CD4-positive, alpha-beta T cell treated with Interleukin-17A for 4 hours (primary cell): ENCODE measurements at places on chromosomes 11 and 22.

DNA sequence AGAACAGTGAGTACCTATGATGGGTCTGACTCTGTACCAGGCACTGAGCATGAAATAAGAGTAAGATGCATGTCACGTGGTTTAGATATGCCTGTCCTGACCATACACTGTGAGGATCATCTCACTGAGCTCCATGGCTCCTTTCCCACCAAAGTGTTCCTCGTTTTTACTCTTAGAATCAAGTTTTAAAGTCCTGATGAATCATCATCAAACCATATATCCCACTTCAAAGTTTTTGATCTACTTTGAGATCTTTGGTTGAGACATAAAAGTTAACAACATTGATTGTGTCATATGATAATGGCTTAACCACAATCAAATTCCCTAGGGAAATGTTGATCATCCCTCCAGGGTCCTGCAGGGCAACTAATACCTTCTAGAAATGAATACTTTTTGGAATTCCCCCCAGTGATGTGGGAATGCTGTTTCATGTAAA is 12.8 kb downstream of the ETS1 start:
- no peak for DNase-seq

DNA sequence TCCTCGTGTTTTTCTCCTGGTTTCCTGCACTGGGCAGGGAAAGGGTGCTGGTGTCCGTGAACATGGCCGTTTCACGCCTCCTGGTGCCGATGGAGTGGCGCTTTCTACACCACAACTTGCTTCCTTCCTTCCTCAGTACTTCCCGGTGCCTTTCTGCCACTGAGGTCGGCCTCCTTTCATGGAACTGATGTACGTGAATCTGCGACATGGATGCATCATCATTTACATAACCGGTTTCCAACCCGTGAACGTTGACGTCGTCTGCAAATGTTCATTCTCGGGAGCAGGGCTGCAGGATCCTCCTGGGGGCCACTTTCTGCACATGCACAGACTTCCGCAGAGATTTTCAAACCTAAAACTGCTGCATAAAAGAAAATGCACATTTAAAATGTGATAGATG is 474.4 kb downstream of the BRD1 start:
- no peak for DNase-seq

- DNase-seq = no peak
Observed at GRCh38 chr11:71341173-71341572, 88.8 kb upstream of the SHANK2 start.

- DNase-seq = no peak
Observed at GRCh38 chr11:131389582-131389981, 19.2 kb downstream of the NTM start.

- no peak for DNase-seq
Observed at GRCh38 chr11:91913407-91913806, 311.2 kb upstream of the FAT3 start.

- DNase-seq = no peak
Observed at GRCh38 chr11:86695373-86695772, 23.0 kb upstream of the ME3 start.

DNA sequence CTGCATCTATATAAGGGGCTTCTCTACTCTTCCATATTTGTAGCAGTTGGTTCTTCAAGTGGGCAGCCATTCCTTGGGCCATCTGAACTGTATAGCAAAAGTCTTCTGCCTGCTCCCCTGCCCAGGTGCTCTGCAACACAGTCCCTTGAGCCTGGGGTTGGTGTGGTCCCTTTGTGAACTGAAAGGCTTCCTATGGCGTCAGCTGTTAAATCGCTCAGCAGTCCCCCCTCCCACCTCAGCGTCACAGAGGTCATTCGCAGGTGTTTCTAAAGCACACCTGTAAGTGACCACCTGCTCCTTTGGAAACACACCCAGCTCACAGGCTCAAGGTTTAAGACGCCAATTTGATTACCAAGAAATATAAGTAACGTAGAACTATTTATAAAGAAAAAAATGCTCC is 37.0 kb downstream of the CYB5R2 start:
- no peak for DNase-seq

DNA sequence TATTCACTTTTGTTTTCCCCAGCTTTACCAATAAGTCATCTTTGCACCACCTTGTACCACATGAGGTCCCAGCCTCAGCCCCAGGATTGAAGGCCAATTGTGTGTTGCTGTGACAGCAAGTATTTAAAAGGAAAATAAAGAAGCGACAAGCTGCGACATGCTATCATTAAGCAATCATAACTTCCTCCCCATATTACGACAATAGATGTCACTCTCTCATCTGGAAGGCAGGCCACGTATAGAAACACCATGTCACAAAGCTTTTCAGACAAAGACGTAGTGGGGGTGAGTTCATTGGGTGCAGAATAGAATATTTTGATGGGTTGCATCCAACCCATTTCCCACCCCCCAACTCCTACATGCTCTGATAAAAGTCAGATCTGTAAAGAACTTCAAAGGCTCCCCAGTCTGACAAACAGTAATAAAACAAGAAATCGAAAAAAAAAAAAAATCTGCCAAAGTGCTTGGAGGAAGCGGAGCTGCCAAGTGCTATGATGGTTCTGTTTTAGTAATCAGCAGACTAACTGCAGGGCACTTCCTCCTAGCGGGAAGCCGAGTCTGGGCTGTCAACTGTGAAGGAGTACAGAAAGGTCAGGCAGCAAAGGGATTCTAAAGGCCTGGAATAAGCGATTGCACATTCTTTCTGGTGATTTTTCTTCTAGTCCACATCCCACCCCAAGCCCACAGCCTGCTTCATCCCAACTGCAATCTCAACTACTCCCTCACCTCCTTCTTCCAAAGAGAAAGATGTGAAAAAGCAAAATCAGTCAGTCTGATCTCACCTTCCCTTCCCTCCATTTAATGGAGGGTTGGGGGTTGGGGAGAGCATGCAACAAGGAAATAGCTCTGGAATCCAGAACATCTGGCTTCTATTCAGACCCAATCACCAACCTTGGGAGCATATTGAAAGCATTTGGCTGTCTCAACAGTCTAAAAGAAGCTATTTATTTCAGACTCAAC is 131.4 kb upstream of the UBASH3B start:
- no peak for DNase-seq

- DNase-seq = no peak
Observed at GRCh38 chr11:30406978-30407762, 84.3 kb downstream of the ARL14EP start.

DNA sequence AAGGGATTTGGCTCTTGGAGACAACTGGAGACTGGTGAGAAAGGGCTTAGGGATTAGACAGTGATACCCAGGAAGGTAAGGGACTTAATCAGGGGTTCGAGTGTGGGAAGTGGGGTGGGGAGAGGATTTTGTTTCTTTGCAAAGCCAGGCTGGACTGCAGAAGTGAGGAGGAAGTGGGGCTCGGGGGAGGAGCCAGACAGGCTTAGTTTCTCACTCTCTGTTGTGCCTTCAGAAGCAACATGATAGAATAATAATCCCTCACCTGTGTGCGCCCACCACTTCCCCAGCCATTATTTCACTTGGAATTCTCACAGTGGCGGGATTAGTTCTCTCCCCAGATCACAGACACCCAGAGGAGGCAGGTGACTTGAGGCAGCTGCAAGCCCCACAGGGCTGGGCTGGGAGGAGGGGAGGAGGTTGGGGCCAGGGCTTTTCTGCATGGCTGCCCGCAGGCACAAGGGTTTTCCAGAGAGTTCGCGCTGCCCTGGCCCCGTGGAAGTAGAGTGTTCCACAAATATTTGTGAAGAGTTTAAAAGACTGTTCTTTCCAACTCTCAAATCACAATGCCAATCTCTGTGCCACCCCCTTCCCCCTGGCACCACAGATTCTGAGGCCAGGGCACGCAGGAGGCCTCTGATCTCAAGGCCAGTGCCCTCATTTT is 4.0 kb upstream of the SEC14L2 start:
- DNase-seq = peak; percentile 31

- peak; percentile 3 for DNase-seq
Observed at GRCh38 chr11:2293984-2294925, 7.5 kb downstream of the C11orf21 start.

- no peak for DNase-seq
Observed at GRCh38 chr11:17599460-17599925, 52.4 kb downstream of the OTOG start.

DNA sequence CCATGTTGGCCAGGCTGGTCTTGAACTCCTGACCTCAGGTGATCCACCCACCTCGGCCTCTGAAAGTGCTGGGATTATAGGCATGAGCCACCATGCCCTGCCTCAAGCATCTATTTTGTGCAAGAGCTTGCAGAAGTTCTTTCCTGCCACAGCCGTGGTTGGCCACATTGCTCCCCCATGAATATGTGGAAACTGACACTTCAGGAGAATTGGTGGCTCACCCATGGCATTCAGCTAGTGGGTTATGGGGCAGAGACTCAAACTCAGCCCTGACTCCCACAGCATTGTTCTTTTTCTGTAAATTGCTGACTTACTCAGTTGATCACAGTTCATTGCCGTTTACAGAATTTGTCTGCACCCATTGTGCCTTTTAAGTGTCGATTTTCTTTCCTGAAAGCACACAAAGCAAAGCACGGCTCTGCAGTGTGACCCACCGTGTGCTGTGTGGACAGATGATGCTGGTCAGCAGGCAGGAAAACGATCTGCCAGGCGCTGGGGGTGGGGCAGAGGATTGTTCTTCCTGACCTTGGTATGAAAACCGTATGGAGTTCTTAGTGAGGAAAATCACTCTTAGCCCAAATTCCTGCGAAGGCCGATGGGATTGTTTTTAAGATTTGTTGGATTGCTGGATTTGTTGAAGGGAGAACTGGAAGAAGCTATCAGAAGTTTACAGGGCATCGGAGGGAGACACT is 115.6 kb downstream of the PTPRJ start:
- DNase-seq = no peak

GRCh38 chr11:126707498-126707897 is 293.1 kb downstream of the KIRREL3 start:
- DNase-seq = no peak

DNA sequence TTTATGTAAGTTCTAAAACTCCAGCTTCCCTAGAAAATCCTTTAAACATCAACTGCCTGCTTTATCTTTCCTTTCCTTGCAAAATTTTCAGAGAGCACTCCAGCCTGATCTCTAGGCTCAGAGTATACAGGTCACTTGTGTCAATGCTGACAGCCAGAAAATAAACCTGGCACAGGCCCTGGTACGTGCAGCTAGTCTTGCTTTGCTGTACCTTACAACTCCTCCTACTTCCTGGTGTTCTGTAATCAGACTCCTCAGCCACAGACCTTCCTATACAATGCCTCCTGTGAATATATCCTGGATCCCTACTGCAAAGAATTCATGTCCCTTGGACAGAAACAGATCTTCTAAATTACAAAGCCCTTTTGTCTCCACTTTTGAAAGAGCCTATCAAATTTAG is 24.2 kb upstream of the TMEM123 start:
- DNase-seq = peak; percentile 60

DNA sequence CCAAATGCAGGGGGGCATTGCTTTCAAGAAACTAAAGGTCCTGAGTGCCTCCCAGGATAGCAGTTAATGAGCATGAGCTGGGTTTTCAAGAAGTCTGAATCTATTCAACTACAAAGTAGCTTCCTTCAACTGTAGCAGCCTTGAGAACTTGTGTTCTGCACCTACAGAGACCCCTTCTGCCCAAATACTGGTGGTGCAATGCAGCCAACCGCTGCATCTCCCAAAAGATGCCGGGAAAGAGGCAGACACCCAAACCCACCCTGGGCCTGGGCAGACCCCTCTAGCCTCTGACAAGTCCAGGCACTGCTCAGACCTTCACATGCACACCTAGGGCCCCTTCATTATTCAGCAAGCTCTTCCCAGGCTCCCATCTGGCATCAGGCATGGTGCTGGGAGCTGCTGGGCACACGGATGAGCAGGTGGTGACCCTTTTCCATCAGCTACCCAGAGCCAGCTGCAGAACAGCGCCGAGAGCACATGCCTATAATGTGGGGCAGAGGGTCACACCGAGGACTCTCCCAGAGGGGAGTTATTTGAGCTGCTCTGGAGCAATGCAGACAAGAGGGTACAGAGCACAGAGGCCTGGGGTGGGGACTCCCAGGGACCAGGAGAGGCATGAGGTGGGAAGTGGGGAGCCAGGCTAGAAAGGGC is 44.9 kb upstream of the ETS1 start:
- DNase-seq = peak; percentile 63

DNA sequence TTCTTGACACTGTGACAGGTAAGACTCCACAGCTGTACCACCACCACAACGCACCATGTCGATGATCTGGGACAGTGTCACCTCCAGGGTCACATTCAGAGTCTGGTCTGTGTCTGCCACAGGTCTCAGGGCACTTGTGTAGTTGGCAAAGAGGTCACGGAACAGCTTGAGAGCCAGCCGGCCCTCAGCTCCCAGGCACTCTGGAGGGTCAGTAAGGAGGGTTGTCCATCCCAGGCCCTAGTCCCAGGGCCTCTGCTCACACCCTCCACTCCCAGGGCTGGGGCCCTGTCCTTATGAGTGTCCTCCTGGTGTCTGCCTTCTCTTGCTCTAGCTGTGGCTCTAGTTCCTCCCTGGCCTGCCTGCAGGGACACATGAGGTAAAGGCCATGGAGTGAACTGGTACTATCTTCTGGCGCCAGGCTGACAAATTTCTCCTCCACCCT is 1.4 kb downstream of the CHRNA10 start:
- DNase-seq = no peak

GRCh38 chr22:32319861-32320406 is 37.7 kb upstream of the RFPL3 start:
- no peak for DNase-seq

DNA sequence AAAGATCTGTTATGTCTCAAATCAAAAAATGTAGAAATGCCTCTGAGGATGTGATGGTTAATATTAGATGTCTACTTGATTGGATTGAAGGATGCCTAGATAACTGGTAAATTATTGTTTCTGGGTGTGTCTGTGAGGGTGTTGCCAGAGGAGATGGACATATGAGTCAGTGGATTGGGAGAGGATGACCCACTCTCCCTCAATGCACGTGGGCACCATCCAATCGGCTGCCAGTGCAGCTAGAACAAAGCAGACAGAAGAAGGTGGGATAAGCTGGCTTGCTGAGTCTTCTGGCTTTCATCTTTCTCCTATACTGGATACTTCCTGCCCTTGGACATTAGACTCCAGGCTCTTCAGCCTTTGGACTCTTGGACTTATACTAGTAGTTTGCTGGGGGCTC is 430.3 kb downstream of the SOX6 start:
- DNase-seq = no peak

DNA sequence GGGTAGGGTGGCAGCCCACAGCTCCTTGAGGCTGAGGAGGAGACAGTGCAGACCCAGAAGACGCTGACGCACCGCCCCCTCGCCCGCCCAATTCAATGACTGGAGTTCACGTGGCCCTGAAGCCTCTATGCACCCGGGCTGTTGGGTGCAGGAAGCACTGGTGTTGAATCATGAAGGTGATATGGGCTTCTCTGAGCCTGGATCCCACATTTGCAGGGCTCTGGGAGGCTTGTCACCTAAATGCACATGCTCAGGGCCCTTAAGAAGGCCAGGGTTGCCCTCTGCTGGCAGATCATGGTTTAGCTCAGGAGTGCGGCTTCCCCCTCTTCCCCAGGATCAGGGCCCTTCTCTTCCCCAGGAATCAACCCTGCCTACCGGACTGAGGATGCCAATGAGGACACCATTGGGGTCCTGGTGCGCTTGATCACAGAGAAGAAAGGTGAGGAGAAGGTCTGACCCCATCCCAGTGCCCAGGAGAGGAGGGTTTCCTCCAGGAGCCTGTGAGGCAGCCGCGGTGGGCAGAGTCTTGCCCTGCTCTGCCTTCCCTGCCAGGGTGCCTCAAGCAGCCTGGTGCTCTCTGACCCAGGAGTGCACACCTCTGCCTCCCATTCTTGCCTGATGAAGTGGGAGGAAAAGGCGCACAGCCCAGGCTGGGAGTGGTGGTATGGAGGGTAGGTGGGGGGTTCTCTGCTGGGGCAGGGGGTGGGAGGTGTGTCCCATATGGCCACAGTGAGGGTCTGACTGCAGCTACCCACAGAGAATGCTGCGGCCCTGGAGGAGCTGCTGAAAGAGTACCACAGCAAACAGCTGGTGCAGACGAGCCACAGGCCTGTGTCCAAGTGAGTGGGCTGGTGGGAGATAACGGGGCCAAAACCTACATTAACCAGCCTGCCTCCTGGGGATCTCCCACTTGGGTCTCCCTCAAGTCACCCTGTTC is 17.5 kb downstream of the RELT start:
- peak; percentile 76 for DNase-seq
